Panc1 (cell line): ENCODE measurements at places on chromosomes 5 and 9.

- DNase-seq = no peak
Measured at GRCh38 chr5:91434348-91434747, 51.2 kb upstream of the ARRDC3 start.

GRCh38 chr9:124477211-124477647, 27.0 kb downstream of the ADGRD2 start:
- DNase-seq = no peak

GRCh38 chr5:56207537-56207936, 25.6 kb downstream of the ANKRD55 start:
- no peak for DNase-seq

GRCh38 chr5:68555907-68556681, 340.5 kb downstream of the PIK3R1 start:
- DNase-seq = no peak

DNA sequence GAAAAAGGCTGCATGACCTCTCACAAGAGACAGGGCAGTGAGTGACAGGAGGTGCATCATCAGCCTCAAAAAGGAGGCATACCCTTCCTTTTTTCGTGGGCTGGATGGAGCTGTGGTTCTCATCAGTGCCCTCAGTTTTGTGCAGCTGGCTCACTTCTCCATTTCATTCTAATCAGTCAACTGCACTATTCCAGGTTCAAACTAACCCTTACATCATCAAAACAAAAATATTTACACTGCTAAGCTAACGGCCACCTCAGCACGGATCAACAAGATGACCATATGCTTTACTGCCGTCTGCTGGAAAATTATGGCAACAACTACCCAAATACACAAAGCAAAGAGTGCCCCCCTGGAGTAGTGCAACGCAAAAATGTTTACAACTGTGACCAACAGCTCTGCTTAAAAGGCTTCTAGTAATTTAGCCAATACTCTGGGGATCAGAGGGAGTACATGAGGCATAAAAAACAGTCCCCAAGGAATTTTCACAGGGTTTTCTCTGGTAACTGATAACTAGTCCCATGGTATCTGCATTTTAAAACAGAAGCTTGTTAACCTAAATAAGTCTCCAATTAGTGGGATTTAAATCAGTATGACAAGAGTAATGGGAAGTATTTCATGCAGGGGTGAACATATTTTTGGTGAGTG, 10.8 kb downstream of the KCNV2 start:
- peak; percentile 54 for DNase-seq

DNA sequence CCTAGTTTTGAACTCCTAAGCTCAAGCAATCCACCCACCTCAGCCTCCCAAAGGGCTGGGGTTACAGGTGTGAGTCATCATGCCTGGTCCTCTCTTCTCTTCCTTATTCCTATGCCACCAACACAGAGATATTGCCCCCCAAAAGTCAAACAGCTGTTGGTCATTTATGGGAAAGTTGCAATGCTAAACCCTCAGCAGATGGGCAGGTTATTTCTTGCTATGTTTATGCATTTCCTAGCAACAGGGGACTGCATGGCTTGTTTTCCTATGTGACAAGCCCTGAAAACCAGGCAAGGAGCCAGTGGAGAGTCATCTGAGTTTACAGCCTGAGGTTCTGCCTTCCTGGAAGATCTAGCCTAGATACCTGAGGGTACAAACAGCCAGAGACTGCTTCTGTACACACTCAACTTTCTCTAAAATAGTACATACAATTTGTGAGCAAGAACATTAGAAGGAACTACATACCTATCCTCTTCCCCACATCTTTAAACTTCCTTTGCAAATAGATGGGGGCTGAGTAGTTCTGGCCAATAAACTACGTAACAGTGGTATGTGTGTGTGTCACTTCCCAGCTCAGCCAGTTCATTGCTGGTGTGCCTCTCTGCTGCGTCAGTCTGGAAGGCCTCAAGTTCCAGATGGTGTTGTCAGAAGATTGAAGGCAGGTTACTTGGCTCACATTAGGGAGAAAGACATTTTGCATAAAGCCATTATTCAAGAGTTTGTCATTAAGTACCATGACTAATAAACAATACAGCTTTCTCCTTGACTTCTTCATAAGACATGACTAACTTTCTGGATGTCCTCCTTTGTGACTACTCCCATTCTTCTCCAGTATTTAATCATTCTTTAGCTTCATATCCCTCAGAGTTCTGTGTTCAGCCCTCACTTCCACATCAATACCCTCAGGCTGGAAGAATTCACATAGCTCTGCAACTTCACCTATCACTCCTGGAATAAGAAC, 65.3 kb downstream of the CSNK1A1 start:
- DNase-seq = peak; percentile 99

DNA sequence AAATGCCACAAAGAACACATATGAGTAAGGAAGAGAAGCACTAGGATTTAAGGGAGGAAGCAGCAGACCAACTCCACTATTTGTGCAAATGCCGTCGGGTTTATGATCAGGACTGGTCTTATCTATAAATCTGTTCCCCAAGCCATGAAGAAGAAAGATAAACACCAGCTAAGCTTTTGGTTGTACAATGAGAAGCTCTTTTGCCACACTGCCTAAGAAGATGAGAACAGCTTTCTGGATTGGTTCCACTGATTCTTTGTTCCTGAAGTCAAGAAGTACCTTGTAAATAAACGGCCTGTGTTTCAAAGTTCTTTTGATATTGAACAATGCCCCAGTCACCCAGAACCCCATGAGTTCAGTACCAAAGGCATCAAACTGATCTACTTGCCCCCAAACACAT, 93.9 kb downstream of the RFX3 start:
- DNase-seq = no peak

GRCh38 chr5:38157024-38157423, 101.3 kb upstream of the EGFLAM start:
- no peak for DNase-seq

GRCh38 chr5:56900858-56901578, 8.4 kb upstream of the SETD9 start:
- DNase-seq = no peak

DNA sequence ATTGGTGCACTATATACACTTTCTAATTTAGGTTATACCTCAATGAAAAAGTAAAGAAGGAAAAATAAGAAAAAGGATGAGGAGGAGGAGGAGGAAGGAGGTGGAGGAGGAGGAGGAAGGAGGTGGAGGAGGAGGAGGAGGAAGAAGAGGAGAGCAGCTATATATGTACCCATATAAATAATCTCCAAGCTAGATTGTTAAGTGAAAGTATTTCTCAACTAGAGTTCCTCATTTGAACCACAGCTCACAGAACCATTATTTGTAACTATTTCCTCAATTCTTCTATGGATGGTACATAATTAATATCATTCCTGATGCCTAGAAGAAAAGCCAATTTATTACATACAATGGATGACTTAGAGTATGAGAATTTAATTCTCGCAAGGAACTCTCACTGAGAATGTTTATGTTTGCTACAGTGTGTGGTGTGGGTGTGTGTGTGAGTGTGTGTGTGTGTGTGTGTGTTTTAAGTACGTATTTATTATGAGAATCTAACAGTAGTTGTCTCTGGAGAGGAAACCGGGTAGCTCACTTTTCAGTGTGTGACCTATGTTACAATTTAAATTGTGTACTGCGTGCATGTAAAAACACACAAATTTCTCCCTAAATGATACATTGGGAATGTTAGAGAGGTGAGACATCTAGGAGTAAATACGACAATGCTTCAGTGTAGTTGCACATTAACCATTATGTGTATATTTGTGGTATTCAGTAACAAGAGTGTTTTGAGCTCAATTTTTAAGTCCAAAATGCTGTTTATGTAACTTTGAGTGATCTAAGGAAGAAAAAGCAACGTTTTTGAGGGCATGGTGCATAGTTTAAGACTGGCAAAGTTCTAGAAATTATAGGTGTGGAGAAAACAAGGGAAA, 20.2 kb upstream of the NREP start:
- DNase-seq = no peak

GRCh38 chr9:15346837-15347236, 39.8 kb upstream of the TTC39B start:
- no peak for DNase-seq

- DNase-seq = no peak
Measured at GRCh38 chr9:24939109-24939850, 393.6 kb upstream of the IZUMO3 start.

- no peak for DNase-seq
Measured at GRCh38 chr9:109590966-109591365, 92.9 kb upstream of the PTPN3 start.

- DNase-seq = no peak
Measured at GRCh38 chr5:74538206-74538661, 102.3 kb downstream of the ENC1 start.

GRCh38 chr5:117182104-117182503, 607.5 kb upstream of the SEMA6A start:
- DNase-seq = no peak

DNA sequence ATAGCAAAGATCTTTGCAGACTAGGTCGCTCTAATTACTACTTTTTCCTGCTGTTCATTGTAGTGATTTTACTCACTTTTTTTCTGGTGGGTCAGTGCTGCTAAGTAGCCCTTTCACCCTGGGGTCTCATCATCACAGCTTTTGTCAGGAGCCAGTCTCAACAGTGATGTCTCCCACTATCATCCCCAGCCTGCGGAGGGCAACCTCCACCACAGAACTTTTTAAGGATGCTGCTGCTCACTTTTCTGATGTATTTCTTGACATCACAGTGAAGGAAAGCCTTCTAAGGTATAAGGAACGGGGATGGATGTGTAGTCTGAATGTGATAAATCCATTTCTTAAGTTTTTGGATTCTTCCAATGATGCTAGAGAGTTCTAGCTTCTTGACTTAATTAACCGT, 242.5 kb upstream of the RIOK2 start:
- no peak for DNase-seq

- DNase-seq = no peak
Measured at GRCh38 chr5:86532429-86532828, 85.3 kb upstream of the COX7C start.

GRCh38 chr5:107874795-107875194, 204.1 kb upstream of the EFNA5 start:
- DNase-seq = no peak

DNA sequence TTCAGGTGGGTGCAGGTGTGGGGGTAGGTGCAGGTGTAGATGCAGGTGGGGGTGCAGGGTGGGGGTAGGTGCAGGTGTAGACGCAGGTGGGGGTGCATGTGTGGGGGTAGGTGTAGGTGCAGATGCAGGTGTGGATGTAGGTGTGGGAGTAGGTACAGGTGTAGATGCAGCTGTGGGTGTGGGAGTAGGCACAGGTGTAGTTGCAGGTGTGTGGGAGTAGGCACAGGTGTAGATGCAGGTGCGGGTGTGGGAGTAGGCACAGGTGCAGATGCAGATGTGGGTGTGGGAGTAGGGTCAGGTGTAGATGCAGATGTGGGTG, 94.6 kb downstream of the PHF2 start:
- no peak for DNase-seq

DNA sequence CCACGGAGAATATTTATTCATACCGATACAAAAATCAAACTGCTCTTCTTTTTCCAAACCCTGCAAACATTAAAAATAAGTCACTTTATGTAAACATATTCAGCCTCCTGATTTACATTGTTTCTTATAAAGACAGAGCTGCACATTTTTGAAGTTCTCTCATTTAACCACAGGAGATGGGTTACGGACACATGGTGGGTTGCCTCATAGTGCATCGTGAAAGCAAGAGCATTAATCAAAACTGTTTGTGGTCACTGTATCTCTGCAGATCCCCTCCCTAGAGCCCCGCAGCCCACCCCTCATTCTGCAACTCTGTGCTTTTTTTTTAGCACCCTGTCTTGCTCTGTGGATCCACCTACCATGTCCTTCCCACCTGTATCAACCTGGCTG, 43.3 kb upstream of the EQTN start:
- DNase-seq = no peak

DNA sequence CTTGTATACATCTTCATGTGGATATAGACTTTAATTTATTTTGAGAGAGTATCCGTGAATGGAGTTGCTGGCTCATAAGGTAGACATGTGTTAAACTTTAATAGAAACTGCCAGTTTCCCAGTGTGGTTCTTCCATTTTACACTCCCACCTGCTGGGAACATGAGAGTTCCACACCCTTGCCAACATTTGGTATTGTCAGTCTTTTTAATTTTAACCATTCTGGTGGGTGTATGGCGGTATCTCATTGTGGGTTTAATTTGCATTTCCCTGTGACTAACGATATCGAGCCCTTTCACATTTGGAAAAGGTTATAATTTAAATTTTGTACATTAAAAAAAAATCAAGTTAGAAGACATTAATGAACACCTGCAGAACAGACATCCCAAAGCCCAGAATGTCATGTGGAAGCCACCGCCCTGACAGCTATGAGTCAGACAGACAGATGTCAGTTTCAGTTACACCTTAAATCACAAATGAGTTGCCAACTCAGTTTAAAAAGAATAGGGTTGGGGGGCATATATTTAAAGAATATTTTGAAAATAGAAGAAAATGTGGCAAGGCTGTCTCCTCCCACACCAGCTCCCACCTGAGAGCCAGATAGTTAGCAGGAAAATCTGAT, 36.9 kb downstream of the ANKRD33B start:
- DNase-seq = no peak

GRCh38 chr5:141957367-141957996, 520 bp downstream of the PCDH12 start:
- no peak for DNase-seq

DNA sequence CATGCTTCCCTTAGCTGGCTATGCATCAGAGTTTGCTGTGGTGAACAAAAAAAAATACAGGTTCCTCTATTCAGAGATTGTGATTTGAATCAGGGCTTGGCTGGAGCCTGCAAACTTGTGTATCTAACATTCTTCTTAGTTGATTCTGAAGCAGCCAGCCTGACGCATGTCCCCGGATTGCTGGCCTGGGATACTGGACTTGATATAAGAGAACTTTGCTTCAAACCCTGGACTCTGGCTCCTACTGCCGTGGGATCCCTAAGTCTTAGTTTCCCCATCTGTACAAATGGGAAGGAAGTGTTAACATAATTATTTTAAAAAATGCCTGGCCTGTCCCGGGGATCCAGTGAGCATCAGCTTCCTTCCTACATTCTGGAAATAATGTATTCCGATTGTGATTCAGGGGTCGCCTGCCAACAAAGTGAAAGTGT, 292.8 kb downstream of the ARHGEF28 start:
- DNase-seq = no peak

- DNase-seq = peak; percentile 35
Measured at GRCh38 chr5:132979367-132979940, 16.0 kb upstream of the AFF4 start.

DNA sequence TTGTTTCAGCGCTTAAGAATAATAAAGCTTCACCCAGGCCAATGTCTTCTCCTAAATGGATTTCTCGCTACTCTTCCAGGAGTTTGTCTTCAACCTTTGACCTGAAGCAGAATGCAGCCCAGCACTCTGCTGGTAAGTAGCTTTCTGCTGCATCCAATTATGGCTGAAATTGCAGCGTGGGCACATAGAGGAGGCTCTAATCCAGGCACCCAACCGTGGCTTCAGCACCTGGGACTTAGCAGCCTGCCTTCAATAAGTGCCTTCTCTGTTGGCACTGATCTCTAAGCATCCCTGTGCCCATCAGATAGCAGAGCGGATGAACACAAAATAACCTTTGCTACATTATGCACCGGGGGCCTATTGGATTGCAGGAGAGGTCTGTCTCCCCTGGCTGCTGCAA, 105.2 kb downstream of the TRIM32 start:
- DNase-seq = no peak

GRCh38 chr9:28542928-28543327, 969.6 kb upstream of the C9orf72 start:
- no peak for DNase-seq

- DNase-seq = no peak
Measured at GRCh38 chr5:89733772-89734171, 675.8 kb downstream of the CETN3 start.

- no peak for DNase-seq
Measured at GRCh38 chr9:126626127-126626925, 12.6 kb downstream of the LMX1B start.

- DNase-seq = no peak
Measured at GRCh38 chr5:34674187-34674586, 18.1 kb downstream of the RAI14 start.

GRCh38 chr5:133698259-133698554, 85.9 kb upstream of the FSTL4 start:
- DNase-seq = no peak
